T-cell (primary cell): ENCODE measurements at places on chromosomes 1 and 21.

- no peak for DNase-seq
Observed at GRCh38 chr1:152061952-152062351, 25.1 kb upstream of the S100A11 start.

- DNase-seq, result no peak
Observed at GRCh38 chr1:67784545-67785186, 48.6 kb downstream of the GNG12 start.

GRCh38 chr1:13699936-13700520, at the start of gene PRDM2:
PRDM2 (plus strand) TSS chr1:13700188; CDS start chr1:13715606, 15,418 bp downstream.
- peak; percentile 53 for DNase-seq

DNA sequence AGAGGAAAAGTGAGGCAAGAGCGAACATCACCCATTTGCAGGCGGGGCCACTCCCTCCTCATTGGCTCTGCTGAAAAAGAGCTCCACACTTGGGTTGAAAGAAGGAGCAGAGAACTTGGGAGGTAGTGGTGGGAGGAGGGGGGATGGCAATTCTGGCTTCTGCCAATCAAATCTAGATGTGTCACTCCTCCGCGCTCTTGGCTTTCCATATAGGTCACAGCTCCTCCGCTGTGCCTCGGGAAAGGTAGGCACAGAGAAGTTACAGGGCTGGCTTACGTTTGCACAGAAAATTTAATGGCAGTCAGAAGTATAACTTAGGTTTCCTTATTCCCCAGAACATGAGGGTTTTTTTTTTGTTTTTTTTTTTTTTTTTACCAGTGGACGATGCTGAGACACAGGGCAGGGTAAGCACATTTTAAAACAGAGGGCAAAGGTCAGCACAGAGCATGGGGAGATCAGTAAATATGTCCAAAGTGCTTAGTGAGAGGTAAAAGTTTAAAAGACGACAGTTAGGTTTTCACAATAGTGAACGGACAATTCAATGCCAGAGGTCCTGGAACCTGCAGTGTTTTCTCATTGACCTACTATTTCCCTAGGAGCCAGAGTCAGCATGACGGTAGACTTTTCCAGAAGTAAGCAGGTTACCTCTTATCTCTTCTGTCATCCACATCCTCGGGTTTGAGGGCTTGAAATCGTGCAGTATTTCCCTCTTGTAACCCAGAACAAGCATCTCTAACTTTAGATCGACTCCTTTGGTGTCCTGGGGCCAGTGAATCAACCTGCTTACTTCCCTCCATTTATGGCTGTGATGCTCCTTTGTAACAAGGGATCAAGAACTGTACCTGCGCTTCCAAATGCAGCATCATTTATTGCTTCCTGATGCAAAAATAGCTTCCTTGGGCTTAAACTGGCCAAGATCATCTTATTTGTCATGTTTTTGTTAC, 258.9 kb upstream of the PROX1 start:
- DNase-seq, result no peak

GRCh38 chr1:30716646-30717045, 6.7 kb downstream of the MATN1 start:
- DNase-seq, result no peak

DNA sequence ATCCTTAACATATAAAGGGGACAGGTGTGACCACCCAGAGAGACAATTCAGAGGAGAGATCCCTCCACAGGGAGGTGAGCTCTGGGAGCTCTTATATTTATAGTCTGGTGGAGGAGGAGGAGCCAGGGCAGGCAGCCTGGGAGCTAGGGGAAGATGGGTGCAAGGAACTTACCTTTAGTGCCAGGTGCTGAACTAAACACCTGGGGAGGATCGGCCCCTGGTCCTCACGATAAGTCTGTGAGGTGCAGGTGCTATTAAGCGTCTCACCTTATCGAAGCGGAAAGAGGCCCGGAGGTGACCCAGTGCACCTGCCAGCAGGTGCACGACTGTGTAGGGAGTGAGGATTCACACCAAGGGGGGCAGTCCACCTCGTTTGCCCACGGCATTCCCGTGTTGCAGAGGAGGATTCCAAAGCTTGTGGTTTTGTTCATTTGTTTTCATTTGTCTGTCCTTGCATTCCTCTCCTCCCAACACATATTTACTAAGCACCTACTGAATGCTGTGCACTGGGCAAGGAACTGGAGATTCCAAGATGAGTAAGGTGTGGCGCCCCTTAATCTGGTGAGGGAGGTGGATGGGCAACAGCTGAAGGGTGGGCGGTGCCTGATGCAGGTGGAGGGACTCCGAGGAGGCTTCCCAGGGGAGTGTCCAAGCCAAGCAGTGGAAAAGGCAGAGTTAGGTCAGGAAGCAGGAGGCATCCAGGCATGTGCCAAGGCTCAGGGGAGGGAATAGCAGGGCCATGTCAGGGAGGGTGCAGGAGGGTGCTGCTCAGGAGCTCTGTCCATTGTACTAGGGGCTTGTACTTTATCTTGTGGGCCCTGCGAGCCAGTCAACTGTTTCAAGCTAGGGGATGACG, 11.5 kb downstream of the ARHGEF10L start:
- no peak for DNase-seq

GRCh38 chr1:5753549-5754421, 238.4 kb downstream of the NPHP4 start:
- DNase-seq, result no peak

- DNase-seq, result no peak
Observed at GRCh38 chr1:29583727-29584126, 347.4 kb downstream of the PTPRU start.

- no peak for DNase-seq
Observed at GRCh38 chr1:25431955-25432719, 1.4 kb downstream of the MACO1 start.

- DNase-seq, result no peak
Observed at GRCh38 chr1:229440851-229441537, 7.1 kb upstream of the ACTA1 start.

DNA sequence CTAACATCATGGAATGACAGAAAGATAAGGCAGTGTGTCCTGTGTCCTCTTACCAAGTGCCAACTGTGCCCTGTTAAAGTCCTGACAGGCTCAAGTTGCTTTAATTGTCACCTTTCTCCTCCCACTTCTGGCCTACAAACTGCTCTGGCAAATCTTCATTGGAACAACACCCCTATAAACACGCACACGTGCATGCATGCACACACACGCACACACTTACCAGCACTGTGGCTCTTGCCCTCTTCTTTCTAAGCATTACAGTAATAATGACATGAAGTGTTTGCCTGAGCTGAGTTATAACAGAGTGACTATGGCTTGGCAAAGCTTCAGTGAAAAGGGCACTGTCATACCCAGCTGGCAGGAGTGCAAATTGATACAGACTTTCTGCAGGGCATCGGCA, 82.3 kb upstream of the SYT6 start:
- DNase-seq, result no peak

GRCh38 chr1:184822267-184822666, 67.6 kb upstream of the EDEM3 start:
- no peak for DNase-seq
